Kidney (tissue), 22 donors: ENCODE measurements at places on chromosomes 1 and 21. TPM values are rescaled to one million over a fixed set of nuclear protein-coding genes. Genes with fewer than 3 reads are reported as not detected.

DNA sequence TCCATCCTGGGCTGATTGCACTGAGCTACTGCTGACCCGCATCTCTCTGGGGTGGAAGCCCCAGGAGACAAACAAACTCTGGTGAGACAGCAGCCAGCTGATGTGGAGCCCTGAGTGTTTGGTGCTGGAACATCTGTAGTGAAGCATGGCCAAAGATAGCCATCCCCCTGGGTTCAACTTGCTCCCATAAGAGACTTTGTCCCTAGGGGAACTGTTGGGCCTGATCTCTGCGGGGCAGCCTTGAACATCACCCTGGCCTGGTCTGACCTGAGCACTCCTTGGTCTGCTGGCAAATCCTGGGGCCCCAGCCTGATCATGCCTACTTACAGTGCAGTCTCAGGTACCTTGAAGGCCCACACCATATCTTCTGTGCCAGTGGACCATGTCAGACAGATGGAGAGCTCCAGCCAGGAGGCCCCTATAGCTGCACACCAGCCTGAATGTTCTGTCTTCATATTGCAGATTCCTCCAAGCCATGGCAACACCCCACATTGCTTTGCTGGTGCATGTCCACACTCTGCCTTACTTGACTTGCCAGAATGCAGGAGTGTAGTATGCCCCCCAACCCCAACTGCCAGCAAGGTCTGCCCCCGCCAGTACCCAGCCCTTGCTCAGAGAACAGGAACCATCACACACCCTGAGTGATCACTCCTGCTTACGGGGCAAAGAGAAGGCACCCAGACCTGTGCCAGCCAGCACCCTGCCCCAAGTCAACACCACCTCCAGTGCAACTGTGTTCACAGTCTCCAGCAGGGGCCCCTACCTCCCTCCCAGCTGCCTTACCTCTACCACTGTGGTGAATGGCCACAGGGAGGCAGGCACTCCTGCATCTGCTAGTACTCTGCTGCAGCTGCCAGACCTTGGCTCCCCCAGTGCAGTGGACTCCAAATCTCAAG lies 690.5 kb upstream of the NR5A2 start:
- DNase-seq, result no peak

RXFP4 gene
- 0.32 TPM for polyA plus RNA-seq

GRCh38 chr1:209038316-209038715 lies 545.2 kb upstream of the CAMK1G start:
- DNase-seq, result no peak

DNA sequence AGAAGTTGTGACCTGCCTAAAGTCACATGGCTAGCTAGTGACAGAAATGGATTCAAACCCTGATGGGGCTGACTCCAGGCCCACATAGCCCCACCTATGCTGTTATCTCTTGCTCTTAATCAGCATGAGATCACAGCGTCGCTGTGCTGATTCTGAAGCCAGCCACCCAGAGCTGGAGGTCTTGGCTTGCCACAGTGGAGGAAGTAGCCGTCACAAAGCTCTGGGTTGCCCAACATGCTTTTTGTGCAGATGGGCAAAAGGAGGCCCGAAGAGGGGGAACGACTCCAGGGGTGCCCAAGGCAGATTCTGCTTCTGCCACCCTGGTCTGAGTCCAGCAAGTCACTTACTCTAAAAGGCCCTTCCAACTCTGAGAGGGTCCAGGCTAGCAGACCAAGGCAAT lies 14.7 kb upstream of the MFSD2A start:
- no peak for DNase-seq

TMEM240 gene
- polyA plus RNA-seq, result 1.7 TPM

DNA sequence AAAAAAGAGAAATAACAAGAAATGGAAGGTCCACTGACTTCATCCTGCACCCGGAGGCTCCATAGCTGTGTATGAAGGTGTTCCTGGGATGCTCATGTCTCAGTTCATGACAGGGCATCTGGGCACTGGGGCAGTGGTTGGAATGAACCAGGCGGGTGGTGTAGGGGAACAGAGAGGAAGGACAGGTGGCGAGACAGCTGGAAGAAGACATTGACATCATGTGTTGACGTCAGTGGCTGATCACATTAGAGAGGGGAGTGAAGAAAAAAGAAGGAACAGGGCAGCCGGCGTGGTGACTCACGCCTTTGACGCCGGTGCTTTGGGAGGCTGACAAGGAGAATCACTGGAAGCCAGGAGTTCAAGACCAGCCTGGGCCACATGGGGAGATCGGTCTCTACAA lies 50.1 kb downstream of the HUNK start:
- DNase-seq, result no peak

- peak; percentile 54 for DNase-seq
These were observed 43.9 kb upstream of the LYST start for GRCh38 chr1:235910357-235911299.

- DNase-seq, result no peak
These were observed 84.2 kb upstream of the S1PR1 start for GRCh38 chr1:101152633-101153032.

DNA sequence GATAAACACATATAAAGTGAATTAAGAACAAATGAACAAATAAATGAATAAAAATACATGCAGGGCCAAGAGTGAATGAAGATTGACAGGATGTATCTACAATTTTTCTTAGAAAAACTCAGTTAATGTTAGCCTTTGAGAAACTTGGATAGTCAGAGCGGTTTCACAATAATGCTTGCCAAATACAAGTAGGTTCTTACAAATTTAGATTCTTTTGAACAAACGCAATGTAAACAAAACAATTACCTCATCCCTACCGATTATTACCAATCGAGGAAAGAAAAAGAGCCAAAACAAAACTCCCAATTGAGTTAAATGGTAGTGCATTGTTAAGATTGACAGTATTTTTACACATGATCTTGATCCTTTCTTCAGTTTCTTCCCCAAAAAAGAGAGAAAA lies 176.9 kb upstream of the DEPDC1 start:
- DNase-seq, result no peak

DMRTA2 gene
- polyA plus RNA-seq, result not detected

GRCh38 chr21:39696196-39696595 lies 48.8 kb upstream of the IGSF5 start:
- DNase-seq, result no peak

VSIG8 gene
- 8.1 TPM for polyA plus RNA-seq

BSND gene
- 22.7 TPM for polyA plus RNA-seq

DNA sequence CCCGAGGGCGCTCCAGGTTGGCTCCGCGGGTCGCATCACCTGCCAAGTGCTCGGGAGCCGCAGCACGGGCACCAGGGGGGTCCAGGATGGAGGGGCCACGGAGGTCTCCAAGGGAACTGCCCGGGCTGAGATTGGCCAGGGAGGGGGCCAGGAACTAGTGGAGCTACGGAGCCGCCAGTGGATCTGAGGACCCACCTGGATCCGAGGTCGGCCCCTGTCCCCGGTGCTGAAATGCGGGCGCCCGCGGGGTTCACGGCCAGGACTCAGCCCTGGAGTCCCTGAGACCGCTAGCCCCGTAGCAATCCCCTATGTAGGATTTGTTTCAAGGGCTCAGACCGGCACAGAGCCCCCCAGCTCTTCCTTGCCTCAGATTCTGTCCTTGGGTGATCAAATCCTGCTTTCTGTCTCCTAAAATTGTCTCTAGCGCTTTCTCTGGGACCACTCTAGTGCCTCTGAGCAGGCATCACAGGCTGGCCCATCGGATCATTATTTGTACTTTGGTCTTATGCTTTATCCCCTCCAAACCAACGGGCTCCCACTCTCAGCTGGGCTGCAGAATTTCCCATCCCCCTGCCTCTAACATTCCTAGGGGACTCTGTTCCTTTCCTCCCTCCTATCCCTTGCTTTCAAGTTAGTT lies 27.3 kb downstream of the KIAA2013 start:
- peak; percentile 43 for DNase-seq

- no peak for DNase-seq
These were observed 9.4 kb upstream of the HENMT1 start for GRCh38 chr1:108670131-108670773.

GRCh38 chr1:10975567-10976326 lies 36.7 kb upstream of the TARDBP start:
- DNase-seq, result peak; percentile 44

GRCh38 chr1:81498471-81499462 lies 302.0 kb upstream of the ADGRL2 start:
- DNase-seq, result peak; percentile 79

- DNase-seq, result no peak
These were observed 30.9 kb upstream of the ID3 start for GRCh38 chr1:23590058-23590783.

DNA sequence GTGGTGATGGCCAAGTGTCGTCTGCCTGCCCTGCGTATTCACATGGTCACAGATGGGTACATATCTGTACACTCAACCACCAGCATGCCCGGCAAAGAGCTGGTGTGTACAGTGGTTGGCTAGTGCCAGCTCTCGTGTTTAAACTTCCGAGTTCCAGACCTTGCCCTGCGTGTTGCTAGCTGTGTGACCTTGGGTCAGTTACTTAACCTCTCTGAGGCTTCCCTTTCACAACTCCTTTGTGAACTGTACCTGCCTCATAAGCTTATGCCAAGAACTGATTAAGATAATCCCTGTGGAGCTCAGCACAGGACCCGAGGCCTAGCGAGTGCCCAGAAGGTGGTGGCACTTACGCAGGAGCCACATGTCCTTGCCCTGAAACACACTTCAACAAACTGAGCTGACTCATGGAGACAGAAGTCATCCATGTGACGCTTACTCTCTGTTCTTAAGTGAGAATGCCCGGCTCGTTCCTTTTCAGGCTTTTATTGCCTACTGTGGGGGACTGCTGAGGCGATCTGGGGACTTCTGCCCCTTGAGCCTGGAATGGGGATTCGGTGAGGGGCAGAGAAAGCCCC lies 55.4 kb downstream of the ALPL start:
- DNase-seq, result no peak

- no peak for DNase-seq
These were observed 253.2 kb upstream of the RRP15 start for GRCh38 chr1:218031901-218032300.

- DNase-seq, result no peak
These were observed 136.7 kb downstream of the DMRTB1 start for GRCh38 chr1:53595906-53596305.

GRCh38 chr1:57748719-57749118 lies 324.9 kb upstream of the DAB1 start:
- DNase-seq, result no peak

DNA sequence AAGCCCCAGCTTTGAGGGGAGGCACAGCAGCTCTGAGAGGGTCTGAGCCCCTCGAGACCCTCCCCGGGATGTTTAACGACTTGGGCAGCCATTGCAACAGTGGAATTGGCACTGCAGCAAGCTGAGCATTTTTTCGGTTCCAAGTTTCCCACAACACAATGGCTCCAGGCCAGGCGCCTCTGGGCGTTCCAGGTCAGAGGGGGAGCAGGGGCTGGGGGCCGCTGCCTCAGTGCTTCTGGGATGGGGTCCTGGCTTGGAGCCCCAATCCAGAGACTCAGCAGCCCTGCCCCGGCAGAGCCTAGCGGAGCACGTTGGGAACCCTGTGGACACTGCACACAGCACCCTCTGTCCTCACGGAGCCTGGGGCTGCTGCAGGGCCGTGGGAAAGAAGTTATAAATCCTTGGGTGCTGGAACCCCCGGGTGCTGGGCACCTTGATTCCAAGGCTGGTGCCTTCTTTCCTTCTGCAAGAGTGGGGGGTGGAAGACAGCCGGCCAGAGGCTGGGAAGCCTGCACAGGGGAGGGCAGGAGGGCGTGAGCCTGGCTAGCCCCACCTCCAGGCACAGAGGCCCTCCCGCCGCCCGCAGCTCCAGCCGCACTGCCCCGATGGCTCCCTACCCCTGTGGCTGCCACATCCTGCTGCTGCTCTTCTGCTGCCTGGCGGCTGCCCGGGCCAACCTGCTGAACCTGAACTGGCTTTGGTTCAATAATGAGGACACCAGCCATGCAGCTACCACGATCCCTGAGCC lies 50.1 kb downstream of the COL18A1 start:
- peak; percentile 88 for DNase-seq

DNA sequence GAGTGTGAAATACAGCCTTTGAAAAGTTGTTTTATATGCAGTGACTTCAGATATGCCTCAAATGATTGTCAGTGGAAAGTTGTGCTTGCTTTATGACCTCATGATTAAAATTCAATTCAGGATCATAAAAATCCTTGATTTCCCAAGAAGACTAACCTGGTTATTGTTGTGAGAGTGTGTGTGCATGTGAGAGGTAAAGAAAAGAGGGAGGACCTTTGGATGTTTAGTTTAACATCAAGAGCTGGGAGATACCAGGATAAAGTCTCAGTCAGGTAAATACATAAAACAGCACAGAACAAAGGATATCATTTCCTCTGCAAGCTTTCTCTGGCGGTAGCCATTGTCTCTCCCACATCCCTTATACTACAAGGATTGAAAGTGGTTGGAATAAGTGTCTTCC lies 14.4 kb downstream of the BTBD8 start:
- DNase-seq, result no peak

LDLRAD1 gene
- not detected for polyA plus RNA-seq

DNA sequence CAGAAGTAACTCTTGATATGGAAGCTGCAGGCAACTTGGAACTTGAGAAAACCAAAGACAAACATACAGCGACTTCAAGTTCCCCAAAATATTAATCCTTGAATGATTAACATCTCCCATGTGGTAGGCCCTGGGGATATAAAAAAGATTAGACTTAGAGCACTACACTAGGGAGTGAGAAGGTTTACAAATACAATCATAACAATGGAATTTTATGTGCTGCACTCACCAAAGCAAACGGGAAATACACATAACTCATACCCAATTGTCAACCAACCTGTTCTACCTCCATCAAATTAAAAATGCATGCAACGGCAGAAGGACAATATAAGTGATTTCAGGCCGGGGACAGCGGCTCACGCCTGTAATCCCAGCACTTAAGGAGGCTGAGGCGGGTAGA lies 3.7 kb downstream of the SMYD3 start:
- DNase-seq, result no peak

GRCh38 chr1:17825273-17826164 lies 70.4 kb downstream of the ACTL8 start:
- DNase-seq, result no peak

DNA sequence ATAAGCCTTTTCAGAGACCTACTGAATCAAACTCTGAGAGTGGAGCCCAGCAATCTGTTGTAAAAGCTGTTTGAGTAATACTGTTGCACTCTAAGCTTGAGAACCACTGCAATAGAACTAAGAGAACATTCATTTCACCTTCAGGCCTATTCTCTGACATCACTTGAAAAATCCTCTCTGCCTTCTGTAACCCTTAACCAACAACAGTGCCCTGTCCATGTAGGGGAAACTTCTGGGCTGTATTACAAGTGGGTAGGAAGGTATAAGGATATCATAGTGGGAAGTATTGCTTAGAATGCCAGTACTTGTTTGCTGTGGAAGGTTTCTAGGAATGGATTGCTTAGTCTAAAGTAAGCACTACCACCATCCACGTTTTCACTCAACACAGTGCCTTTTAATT lies 42.9 kb downstream of the SH3GLB1 start:
- DNase-seq, result no peak

GRCh38 chr1:32172621-32173245 lies 6.7 kb upstream of the TXLNA start:
- no peak for DNase-seq

IKBKE gene
- polyA plus RNA-seq, result 3.4 TPM

- DNase-seq, result no peak
These were observed 4.0 kb downstream of the CFAP45 start for GRCh38 chr1:159895836-159896545.

DNA sequence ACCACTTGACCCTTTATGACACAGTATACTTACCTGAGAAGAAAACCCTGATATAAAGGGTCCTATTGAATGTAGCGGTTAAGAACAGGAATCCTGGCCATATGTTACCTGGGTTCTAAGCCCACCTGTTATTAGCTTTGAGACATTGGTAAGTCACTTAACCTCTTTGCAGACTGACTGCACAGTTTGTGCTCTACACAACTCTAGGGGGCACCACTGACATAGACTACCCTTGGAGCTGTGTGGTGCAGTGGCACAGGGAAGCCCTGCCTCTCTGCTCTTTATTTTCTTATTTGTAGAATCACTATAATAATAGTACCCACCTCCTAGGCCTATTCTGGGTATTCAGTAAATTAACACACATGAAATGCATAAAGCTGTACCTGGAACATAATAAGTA lies 165.6 kb downstream of the C1orf94 start:
- no peak for DNase-seq
